Brain pericyte (primary cell): ENCODE measurements at places on chromosomes 6 and 20.

- no peak for DNase-seq
Measured at GRCh38 chr6:136774228-136775041, 17.8 kb downstream of the MAP3K5 start.

- no peak for DNase-seq
Measured at GRCh38 chr20:37576911-37577310, 49.2 kb upstream of the BLCAP start.

DNA sequence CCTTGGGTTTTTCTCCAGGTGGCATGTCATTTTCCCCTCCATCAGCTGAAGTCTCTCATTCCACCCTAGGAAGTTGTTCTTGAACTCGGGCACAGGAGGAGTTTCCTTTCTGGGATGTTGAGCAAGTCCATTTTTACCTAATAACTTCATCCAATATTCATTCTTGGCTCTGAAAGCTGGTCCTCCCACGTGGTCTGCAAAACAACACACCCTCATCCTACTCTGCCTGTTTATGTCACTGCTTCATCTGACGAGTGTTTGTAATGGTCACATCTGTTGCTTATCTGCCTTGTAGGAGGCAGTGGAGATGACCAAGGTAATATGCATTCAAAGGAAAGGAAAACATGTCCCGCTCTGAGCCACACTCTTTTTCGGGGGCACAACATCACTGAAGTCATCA lies 41.7 kb upstream of the AIG1 start:
- DNase-seq = no peak

DNA sequence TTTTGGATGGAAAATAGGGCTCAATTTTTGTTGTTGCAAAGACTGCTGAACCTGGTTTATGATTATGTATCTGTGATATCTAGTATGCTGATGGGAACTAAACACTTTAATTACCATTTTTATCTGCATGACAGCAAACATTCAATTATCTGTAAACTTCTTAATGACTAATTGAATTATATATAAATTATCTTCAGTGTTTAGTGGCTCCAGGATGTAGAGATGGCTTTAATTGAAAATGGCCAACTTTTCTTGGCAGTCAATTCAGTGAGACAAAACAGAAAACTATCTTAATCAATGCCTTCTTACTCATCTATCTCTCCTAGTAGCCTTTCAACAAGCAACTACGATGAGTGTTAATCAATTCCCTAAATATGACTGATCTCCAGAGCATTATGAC lies 591.3 kb downstream of the HACE1 start:
- no peak for DNase-seq

DNA sequence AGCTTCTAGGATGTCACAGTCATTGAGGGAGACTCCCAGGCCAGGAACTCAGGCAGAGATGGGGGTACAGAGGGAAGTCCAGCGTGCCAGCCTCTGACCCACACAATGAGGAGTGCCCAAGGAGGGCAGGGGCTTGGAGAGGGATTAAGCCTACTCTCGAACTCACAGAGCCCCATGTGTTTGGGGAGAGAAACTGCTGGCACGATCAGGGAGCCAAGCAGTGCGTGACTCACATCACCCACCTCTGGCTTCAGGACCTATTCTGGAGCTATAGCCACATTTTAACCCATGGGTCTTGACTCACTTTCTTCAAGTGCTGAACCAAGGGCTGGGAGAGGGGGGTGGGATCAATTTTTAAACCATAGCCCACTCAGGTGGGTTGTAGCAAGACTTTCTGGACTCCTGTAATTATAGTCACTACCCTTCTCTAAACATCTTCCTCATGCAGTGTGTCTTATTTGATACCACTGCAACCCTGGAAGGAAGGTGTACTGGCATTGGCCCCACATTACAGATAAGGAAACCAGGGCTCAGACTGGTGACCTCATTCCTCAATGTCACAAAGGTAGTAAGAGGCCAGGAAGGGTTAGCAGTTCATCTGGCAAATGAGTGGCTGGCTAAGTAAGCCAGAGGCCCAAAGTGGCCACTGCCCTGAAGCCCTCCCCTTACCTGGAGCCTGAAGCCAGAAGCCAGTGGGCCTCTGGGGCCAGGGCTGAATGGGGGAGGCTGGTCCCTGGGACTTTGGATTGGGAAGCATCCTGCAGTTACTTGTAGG lies 12.0 kb downstream of the FOXP4 start:
- DNase-seq = no peak

- no peak for DNase-seq
Measured at GRCh38 chr6:46521464-46521971, 30.3 kb upstream of the RCAN2 start.

GRCh38 chr6:27452496-27452897 lies 20.4 kb downstream of the ZNF184 start:
- no peak for DNase-seq

DNA sequence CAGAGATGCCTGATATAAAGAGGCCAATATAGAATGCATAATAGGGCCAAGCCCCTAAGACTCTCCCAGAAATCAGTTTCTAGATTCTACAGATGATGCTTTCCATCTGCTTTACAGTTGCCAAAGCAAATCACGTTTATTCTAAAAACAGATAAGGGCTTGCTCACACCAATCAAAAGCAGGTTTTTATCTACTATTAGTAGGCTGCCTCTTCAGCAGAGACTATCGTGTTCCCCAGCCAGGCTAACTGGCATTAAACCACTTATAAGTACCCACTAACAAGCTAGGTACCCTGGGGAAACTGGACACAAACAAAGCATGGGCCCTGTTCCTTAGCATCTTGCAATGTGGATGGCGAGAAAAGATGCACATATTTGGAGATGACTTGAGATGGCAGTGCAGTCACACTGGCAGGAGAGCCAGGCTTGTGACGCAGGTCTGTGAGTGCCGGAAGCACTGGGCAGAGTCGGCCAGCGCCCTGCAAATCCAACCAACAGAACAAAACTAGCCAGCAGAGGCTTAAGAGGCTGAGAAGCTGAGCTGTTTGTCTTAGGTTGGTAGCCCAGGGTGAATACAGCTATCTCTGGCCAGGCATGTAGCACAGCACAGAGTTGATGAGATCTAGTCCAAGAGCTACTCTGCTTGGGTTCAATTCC lies 73.4 kb downstream of the GFOD1 start:
- DNase-seq = no peak

DNA sequence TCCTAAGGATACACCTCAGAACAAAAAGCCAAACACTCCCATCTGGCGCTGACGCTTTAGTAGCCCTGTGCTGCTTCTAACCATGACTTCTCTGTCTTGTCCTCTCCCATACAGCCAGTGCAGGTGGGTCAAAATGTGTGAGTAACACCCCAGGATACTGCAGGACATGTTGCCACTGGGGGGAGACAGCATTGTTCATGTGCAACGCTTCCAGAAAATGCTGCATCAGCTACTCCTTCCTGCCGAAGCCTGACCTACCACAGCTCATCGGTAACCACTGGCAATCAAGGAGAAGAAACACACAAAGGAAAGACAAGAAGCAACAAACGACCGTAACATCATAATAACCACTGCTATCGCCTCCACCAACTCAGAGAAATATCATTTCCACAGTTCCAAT lies 1.4 kb downstream of the DEFB132 start:
- no peak for DNase-seq

DNA sequence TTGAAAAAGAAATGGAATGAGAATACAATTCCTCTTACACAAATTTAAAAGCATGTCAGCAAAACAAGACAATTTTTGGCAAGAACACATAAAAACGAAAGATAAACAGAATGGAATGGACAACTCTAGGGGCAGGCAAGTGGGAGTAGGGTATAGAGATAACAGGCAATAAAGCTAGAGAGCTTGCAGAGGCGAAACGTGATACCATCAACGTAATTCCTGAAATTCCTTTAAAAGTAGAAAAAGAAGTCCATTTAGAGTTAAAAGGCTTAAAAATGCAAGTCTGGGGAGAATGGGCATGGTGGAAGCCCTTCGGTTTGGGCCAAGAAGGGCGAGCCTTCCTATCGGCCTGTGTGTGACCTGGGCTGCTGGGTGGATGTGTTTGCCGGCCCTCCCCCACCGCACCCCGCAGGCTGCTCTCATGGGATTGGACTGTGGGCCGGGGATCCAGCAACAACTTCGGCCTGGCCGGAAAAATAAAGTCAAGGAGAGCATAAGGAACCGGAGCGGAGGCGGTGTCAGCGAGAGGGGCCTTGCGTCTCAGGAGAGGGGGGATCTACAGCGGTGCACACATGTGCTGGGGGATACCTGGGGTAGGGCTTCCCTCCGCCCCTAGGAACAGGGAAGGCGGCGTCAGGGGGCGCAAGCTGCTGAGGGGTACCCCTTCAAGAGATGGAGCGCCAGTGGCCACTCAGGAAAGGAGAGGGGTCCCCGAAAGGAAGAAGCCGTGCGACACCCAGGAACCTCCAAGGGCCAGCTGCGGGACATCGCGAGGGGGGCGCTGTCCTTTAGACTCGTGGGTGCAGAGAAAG lies 4.1 kb downstream of the TMEM239 start:
- no peak for DNase-seq

DNA sequence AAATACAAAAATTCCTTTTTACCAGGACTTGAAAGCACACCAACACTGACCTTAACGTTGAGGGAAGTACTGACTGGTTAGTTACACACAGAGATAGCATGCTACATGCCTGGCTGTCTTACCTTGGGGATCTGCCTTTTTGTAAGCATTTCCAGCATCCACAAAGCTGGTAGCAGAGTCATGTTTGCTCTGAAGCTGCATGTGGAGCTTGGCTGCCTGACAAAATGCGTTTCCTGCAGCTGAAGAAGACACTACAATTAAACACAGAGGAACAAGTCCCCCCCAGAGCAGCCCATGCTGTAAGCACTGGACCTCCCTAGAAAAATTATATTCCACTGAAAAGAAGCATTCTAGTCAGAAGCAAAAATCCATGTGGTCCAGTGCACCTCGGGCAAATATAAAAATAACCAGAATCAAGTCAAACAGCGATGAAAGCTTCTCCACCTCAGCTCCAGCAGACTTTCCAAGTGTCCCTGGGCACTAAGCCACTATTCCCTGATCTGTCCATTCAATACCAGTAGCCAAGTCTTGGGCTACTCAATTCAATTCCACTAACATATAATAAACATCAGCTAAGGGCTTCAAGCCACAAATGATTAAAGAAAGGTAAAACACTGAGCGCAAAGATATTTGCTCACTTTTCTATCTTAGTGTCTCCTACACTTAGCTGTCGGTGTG lies 24.2 kb downstream of the NAPB start:
- no peak for DNase-seq

DNA sequence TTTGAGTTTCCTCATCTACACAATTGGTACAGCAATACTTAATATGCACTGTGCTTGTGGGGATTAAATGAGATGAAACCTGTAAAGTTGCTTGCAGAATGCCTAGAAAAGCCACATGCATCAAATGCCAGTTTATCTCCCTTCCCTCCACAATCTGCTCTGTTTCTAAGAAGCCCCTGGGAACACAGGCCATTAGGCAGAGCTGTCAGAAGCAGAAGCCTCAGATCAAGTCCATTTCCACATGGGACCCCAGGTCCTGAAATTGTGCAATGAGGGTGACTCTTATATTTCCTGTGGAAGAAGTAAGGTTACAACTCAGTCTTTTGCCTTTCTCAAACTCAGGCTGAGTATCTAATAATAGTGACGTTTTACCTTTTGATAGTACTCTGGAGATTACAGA lies 737.4 kb downstream of the KIF16B start:
- DNase-seq = no peak

GRCh38 chr20:35674921-35675320 lies 10.2 kb upstream of the CPNE1 start:
- no peak for DNase-seq

- DNase-seq = no peak
Measured at GRCh38 chr6:16031278-16031981, 97.5 kb upstream of the MYLIP start.

- DNase-seq = no peak
Measured at GRCh38 chr6:22364306-22364705, 67.5 kb upstream of the PRL start.

DNA sequence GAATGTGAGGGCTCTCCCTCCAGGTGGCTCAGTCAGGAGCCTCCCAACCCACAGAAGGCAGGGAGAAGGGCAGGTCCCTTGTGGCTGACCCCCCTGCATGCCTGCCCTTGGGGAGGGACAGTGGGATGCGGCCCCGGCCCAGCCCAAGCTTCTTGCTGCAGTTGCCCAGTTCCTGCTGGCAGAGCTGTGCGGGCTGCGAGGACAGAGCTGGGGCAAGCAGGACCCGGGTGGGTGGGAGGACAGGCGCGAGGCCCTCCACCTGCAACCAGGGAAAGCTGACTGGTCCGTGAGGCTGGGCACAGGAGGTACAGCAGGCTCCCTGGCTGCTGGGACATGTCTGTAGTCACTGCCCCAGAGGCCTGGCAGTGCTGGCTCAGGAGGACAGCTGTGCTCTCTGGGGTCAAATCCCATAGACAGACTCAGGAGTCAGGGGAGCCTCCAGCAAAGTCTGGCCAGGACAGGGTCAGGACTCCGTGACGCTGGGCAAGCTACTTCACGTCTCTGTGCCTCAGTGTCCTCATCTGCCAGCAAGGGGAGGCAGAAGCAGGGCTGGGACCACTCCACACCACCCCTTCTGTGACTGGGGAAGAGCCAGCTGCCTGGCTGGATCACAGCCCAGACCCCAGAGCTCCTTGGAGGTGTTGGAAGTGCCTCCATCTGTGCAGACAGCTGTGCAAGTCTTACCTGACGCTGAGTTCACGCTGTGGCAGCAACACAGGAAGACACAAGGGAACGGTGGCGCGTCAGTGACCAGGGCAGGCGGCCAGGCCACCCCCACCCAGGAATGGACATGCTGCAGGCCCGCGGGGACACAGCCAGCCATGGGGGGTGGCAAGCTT lies 13.0 kb downstream of the UCKL1 start:
- no peak for DNase-seq

DNA sequence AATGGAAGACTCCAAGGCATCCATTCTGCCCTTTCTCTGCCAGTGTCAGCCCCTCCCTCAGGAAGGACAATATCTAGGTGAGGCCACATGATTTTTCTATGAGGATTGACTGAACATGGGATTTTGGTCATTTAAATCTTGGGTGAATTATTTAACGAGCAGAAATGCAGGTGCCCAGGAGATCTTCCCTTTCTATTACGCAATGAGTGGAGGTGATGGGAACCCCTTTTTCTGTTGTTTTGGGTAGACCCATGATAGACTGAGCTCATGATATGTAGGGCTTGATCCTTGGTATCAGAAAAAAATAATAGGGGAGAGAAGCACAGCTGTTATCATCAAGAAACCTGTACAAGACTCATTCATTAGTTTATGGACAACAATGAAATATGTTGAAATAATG lies 112.6 kb upstream of the SPTLC3 start:
- no peak for DNase-seq

DNA sequence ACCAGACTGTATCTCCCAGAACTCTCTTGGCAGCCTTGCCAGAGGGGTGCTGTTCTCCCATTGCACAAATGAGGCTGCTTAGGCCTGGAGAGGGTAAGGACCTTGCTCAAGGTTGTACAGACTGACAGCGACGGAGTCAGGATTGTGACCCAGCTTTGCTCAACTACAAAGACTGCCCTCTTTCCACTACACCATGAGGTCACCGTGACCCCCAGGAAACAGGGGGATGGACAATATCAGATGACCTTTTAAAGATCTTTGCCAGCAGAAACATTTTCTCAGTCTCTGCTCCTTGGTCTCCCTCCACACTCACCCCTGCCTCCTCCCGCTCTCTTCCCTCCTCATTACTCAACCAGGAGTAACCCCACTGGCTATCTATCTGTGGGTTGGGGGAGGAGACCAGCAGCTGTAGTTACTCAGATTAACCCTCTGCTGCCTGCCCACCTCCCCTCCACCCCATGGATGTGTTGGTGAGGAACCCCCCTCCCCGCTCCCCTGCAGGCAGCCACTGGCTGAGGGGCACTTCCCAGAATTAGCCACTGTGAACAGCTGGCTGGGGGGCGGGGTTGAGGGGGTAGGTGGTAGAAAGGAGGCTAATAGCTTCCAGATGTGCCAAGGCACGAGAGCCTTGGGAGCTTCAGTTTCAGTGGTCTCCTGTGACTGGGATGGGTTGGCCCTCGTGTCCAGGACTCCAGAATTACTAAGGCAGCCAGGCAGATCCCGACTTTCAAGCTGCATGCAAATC lies 26.9 kb upstream of the MRPS18A start:
- peak; percentile 92 for DNase-seq
